ENCODE measurements at places on chromosomes 4 and X.

- DNase-seq: no peak
These were observed 30.8 kb upstream of the CCDC160 start for GRCh38 chrX:134206221-134206620.

DNA sequence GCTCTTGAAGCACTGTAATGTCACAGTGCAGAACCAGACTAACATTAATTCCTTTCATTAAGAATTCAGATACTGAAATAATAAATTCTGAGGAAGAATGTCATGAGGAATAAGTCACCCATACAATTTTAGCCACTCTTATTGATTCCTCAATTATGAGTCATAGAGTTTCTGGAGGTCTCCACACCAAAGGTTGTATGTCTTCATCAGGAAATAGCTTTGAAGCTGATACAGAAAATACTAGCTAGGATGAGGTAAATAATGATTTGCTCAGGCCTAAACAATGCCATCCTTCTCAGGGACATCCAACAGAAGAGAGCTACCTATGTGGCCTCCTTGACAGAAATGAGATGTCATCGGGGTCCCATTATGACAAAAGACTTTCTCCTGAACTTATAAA lies 238.8 kb downstream of the OR13H1 start:
- no peak for DNase-seq

- DNase-seq: no peak
These were observed 221.2 kb downstream of the KLHL13 start for GRCh38 chrX:117895418-117895817.

DNA sequence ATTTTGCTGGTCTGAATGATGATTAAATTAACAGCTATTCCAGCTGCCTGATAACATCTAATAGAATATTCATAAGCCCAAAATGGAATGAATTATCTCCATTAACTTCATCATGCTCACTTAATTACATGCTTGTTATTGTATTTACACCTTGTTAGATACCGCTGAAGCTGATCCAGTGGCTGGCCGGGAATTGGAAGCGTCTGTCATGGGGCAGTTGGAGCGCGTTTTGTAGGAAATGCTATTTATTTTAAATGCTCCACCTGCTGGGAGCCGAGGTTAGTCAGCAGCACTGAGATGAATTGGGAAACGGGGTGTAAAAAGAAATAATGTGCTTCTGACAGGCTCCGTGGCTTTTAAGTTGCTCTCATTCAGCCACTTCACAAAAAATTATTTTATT lies 25.2 kb downstream of the ARX start:
- no peak for DNase-seq

GRCh38 chr4:7646384-7647061 lies 211.8 kb upstream of the PSAPL1 start:
- DNase-seq: no peak

GRCh38 chr4:139669890-139670289 lies 4.3 kb downstream of the MGST2 start:
- DNase-seq: no peak

DNA sequence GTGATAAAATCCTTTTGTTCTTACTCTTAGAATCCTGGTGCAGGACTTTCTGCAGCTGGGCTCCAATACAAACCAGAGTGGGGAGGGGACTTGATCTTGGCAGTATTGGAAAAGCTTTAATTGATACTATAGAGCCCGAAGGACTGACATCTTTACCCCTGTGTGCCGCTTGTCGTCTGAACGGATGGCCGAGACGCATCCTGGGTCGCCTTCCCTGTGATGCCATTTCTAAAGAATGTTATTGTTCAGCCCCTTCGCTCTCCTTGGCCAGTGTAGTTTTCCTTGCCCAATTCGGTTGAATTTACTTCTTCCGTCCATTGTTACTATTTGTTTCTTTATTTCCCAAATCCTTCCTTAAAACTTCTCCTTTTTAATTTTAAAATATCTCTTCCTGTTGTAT lies 80.9 kb downstream of the CLDN34 start:
- no peak for DNase-seq

DNA sequence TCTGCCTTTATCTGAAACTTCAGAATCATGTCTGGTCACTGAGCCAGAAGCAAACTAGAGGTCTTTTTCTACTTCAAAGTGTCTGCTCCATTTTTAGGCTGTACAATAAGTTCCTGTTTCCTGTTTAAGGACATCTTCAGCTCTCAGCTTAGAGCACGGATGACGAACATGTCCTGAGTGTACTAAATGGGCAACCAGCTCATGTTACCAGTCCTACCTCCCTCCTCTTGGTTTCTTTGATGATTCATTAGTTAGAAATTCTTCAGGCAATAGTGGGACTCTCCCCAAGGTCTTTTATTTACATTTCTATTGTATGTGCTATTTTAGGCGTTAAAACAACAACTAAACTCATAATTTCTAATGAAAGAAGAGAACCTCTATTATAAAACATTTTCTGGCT lies 58.0 kb downstream of the ENPEP start:
- no peak for DNase-seq

GRCh38 chrX:126886997-126887396 lies 67.5 kb downstream of the PRR32 start:
- no peak for DNase-seq

DNA sequence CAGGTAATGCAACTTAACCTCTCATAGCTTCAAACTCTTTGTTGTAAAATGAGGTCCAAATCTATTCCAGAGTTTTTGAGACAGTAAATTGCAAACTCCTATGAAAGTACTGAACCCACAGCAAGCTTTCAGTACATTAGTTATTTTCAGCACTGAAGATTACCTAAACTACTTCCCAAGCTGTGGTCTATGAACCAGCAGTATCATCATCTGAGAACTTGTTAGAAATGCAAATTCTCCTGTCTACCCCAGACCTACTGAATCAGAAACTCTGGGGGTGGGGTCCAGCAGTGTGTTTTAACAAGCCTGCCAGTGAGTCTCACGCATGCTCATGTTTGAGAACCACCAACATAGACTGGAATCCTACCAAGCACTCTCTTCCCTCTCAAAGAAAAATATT lies 5.7 kb upstream of the CASP6 start:
- DNase-seq: no peak

- DNase-seq: no peak
These were observed 6.1 kb downstream of the NALF2 start for GRCh38 chrX:69510137-69510715.

DNA sequence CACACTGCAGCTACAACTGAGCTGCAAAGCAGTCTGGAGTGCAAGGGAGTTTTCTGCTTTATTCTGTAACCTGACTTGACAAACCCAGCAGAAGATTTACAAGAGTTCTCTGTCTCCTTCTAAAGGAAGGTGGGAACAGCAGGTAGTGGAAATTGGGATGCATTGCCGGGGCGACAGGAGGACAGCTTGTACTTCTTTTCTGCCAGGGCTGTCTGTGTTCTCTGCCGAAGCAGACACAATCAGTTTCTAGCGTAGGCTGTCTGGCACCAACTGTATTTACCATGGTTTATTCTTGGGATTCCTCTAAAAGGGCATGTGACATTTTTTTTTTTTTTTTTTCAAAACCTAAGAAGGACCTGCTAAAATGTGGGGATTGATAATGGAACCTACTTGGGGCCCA lies 190.8 kb upstream of the GK2 start:
- no peak for DNase-seq

DNA sequence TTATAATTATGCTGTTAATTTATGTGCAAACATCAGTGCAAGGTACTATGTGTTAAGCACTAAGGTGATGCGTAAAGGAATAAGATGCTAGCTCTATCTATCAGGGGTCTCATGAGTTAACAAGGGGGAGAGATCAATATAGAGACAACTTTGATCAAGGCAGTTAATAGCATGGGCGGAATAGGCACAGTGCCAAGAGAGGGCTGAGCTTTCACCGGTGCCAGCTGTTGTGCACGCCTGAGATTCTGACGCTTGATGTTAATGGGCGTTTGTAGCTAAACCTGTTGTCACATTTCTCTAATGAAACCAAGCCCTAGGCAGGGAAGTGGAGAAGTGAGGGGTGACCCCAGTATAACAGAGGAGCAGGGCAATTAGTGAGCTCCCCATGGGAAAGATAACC lies 86.0 kb upstream of the NMU start:
- DNase-seq: no peak

- DNase-seq: no peak
These were observed 276.9 kb upstream of the PCDH7 start for GRCh38 chr4:30443289-30443688.

Measured in activated CD8-positive, alpha-beta memory T cell treated with anti-CD3 and anti-CD28 coated beads for 1 hour (primary cell).